ENCODE measurements at places on chromosomes 2 and 18.

DNA sequence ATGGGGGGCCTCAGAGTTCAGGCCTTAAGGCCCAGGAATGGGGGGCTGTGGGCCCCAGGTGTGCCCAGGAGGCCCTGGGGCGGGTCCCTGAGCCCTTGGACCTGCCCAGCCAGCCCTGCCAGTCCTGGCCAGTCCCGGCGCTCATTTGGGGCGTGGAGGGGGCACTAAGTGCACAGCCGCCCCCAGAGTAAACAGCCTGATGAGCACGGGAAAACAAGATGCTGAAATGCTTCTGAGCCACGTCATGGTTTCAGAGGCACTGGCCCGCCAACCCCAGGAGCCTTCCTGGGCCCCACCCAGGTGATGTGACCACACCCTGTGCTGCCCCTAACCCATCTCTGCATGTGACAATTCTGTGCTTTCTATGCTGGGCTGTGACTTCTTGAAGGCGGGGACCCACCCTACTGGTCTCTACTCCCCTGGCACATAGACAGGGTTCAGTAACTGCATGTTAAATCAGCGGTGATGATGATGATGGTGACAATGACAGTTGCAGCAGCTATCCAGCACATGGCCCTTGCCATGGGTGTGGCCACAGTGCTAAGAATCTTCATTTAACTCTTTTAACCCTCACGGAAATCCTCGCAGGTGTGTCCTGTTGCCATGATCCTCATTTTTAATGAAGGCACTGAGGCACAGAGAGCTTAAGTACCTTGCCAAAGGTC lies 28.1 kb upstream of the ASPRV1 start:
- no peak for DNase-seq

- no peak for DNase-seq
Measured at GRCh38 chr2:149049142-149049541, 10.6 kb downstream of the LYPD6B start.

GRCh38 chr2:128727914-128728313 lies 409.2 kb upstream of the HS6ST1 start:
- DNase-seq = no peak

GRCh38 chr2:159875083-159875482 lies 77.1 kb upstream of the CD302 start:
- no peak for DNase-seq

DNA sequence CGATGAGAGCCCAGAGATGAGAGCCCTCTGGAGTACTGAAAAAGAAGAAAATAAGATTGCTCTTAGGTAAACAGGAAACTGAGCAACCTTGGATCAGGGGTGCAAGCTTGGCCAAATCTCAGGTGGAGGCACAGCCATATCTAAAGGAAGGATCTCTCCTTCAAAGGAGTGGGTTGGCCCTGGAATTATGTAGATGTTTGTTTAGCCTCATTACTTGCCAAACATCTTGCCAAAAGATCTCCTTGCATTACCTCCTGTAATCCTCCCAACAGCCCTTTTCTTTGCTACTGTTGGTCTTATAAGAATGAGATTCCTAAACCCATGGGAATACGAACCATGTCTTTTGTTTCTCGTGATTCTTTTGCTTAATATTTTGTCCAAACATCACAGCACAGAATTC lies 332.6 kb upstream of the NCKAP5 start:
- peak; percentile 45 for DNase-seq
